ENCODE measurements at places on chromosomes 2 and 18.
A peak's percentile ranks its signal among the peaks of the same experiment; 100 is the strongest.

DNA sequence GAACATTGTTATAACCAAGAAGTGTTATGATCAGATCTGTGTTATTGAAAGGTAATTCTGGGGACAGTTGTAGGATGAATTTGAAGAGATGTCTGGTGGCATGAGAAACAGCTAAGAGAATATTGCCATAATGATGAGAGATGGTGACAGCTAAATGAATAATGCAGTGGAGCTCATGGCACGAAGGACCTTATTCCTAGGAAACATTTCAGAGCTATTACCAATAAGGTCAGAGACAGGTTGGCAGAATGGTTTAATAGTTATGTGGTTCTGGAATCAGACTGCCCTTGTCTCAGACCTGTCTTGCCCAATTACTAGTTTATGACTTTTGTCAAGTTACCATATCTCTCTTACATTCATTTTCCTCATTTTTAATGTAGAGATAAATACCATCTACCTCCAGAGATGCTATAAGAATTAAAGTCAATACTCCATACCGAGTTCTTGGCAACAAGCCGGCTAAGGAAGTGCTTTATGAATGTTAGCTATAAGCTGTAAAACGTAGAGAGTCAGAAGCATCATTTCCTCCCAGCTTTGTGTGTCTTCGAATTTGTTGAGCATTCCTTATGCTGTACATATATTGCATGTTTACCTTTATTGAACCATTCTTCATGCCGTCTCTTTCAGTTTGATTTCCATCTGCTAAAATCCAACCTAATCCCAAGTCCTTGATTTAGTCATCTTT, 73.6 kb upstream of the COL5A2 start:
- DNase-seq, result no peak

DNA sequence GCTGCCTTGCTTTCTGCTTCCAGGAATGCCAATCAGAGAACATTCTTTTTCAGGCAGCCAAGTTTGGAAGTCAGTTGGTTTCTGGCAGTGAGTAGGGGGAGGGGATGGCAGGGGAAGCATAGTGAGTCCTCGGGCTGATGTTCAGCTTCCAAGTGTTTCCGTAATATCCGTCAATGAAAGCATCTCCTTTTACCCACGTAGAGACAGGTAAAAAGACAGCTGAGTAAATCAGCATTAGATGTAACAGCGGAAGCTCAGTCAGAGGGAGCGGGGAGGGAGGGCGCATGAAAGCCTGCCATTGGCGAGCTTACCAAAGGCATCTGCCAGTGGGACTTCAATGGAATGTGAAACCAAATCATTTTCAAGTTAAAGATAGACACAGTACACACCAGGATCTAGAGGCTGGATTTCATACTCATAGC, 117.1 kb upstream of the DTNA start:
- DNase-seq, result peak; percentile 45

DNA sequence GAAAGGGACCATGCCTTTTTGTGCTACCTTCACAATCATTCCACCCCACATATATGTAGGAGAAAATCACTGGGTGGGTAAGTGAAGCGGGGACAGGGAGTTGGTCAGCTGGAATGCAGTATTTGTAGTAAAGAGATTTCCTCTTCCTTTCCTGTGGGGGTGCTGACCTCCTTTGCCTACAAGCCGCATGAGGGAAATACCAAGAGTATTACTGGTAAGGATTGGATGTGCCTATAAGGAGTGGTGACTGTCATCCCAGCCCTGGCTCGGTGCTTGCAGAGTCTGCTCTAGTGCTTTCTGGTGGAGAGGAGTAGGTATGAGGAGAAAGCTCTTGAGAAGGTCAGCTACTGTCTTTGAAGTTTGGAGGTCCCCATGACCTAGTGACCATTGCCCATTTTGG, 324.6 kb downstream of the HRH4 start:
- no peak for DNase-seq

DNA sequence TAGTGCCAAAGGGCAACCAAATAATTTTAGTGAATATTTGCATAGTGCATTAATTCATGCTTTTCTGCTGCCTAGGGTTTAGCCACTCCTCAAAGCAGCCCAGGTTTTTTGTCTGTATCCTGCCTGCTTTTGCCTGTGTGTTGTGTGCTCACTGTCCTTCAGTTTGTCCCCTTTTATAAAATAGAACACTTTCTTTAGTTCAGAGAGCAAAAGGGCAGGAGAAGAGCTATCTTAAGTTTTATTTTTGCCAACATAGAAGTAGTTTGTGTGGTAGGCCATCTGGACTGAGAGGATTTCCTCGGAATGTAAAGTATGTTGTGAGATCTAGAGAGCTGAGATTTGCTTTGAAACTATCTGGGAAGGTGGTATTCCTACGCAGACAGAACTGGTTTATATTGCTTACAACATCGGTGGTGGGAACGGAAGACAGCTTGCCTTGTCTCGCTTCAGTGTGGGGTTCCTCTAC, 64.9 kb downstream of the EML4 start:
- DNase-seq, result no peak

DNA sequence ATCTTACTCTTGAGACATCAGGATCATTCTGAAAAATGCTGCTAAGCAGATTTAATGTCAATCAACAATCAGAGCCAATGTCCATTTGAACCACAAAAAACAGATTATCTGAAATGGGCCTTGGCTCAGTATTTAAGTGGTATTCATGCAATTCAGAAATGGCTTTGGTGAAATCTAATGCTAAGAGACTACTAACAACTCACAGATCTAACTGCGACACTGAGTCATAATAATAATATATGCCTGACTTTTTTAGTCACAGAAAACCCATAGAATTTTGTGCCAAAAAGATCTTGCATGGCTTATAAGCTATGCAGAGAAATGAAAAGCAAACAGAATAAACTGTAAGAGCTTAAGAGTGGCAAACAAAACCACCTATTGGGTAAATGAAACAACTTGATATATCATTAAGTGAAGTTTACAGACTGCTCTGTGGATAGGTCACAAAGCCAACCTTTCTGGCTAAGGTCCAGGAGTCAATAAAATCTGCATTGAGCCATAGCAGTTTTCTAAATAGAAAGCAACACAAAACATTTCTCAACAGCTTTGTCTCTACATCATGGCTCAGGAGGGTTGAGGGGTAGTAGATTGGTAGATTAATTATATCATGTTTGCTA, 234.3 kb downstream of the LRATD1 start:
- DNase-seq, result no peak

DNA sequence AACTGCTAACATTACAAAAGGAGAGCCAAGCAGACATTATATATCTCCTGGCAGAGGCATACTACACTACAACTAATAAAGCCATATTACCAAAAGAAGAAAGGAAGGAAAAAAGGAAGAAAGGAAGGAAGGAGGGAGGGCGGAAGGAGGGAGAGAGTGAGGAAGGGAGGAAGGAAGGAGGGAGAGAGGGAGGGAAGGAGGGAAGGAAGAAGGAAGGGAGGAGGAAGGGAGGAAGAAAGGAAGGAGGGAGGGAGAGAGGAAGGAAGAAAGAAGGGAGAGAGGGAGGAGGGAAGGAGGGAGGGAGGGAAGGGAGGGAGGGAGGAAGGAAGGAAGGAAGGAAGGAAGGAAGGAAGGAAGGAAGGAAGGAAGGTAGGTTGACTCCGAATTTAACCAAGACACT, 133.4 kb downstream of the PDE11A start:
- DNase-seq, result no peak

DNA sequence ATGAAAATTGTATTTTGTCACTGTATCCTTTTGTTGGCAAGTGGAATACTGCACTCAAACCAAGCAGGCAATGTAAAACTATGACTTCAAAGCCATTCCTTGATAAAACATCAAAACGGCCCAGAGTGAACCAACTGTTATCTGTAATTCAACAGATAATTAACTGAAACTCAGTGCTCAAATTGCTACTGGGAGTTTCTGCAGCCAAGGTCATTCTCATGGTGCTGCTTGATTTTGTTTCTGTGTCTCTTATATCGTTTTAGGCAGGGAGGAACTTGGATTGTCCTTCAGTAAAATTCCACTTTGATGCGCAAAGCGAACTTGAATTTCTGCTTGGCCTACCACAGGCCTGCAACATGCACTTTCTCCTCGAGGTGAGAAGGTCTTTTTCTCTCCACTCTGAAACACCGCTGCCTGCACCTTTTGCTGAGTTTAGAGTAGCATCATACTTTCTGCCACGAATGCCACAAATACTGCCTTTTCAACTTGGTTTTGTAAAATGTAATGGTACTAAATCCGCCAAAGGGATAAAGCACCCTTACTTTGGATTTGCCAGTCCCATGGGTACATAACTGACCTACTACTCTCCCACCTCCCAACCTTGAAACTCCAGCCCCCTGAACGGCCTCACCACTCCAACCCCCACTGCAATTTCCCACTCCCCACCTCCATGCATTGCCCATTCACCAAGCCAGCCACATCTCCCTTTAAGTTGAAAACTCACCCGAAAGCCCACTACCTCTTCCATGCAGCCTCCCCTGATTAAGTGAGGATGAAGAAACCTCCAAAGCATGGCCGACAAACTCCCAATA, 204.7 kb downstream of the TGIF1 start:
- no peak for DNase-seq

DNA sequence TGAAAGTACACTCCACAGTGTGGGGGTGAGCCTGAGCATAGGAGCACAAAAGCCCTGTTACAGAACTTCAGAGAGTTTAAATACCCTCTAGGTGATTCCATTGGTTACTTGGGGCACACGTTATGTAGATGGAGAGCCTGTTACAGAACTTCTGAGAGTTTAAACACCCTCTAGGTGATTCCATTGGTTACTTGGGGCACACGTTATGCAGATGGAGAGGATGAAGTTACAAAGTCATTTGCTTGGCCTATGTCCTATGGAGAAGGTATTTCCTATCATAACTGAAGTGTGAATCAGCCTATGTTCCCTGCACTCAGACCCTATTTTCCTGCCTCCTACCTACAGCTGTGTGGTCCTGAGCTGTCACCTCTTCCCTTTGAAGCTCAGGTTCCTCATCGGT, 3.8 kb upstream of the CAPN10 start:
- no peak for DNase-seq

DNA sequence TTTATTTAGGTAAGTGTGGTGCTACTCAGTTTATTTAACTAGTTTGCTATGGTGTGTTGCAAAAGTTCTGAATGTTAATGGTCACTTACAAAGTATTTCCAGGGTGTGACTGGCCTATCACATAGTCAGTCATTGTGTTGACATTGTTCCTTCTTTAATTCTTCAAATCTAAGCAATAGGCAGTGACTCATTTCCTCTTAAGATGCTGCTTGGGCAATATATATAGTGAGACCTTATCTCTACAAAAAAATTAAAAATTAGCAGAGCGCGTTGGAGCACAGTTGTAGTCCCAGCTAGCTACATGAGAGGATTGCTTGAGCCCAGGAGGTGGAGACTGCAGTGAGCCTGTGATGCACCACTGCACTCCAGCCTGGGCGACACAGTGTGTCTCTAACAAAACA, 5.8 kb upstream of the CCDC88A start:
- DNase-seq, result peak; percentile 90

- DNase-seq, result no peak
Measured at GRCh38 chr2:69237070-69237670, 149.9 kb downstream of the GFPT1 start.

DNA sequence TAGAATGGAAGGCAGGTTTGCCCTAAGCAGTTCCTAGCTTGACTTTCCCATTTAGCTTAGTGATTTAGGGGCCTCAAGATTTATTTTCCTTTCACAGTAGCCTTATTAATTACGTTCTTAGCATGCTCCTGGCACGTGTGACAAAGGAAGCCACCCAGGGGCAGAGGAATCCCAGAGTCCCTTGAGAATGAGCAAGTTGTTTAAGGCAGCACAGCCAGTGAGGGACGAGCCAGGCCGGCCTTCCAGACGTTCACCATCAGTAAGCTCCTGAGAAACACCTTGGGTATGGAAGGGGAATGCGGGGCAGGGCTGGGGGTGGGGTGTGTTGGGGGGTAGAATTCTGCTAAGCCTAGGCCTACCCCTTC, 76.3 kb downstream of the SOWAHC start:
- DNase-seq, result no peak

DNA sequence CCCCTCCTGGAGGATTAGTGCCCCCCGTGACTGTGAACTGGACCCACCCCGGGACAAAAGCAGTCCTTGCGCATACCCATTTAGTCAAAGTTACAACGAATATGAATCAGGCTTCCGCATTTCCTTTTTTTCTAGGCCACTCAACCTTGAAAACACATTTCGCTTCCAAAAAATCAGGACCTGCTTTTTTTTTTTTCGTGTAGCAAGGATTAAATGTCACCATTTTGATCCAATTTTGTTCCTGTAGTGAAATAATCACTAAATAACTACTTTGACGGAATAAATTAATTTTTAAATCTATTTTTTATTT, 464 bp upstream of the FTCDNL1 start:
- no peak for DNase-seq

GRCh38 chr2:212153923-212154322, 384.7 kb downstream of the ERBB4 start:
- DNase-seq, result no peak

GRCh38 chr2:119147776-119148715, 10.5 kb downstream of the C1QL2 start:
- no peak for DNase-seq

DNA sequence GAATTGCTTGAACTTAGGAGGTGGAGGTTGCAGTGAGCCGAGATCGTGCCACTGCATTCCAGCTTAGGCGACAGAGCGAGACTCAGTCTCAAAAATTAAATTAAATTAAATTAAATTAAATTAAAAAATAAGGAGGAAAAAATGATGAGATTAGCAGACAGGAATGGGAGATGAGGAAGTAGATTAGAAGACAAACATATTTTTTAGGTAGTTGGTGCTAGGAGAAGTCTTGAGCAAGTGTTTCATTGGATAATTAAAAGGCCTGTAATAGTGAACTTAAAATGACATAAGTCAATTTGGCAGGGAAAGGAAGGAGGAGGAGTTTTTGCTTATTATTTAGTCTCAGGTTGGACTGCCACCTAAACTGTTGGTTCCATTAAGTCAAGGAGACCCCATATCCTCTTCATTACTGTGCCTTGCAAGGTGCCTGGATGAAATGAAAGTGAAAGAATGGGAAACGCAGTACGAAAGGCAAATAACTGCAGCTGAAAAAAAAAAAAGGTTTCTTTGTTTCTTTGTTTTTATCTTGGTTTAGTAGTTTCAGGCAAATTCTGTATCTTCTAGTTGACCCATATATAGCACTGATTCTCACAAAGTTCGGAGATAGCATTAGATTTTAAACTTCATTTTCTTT, 162.0 kb downstream of the SLC8A1 start:
- no peak for DNase-seq

DNA sequence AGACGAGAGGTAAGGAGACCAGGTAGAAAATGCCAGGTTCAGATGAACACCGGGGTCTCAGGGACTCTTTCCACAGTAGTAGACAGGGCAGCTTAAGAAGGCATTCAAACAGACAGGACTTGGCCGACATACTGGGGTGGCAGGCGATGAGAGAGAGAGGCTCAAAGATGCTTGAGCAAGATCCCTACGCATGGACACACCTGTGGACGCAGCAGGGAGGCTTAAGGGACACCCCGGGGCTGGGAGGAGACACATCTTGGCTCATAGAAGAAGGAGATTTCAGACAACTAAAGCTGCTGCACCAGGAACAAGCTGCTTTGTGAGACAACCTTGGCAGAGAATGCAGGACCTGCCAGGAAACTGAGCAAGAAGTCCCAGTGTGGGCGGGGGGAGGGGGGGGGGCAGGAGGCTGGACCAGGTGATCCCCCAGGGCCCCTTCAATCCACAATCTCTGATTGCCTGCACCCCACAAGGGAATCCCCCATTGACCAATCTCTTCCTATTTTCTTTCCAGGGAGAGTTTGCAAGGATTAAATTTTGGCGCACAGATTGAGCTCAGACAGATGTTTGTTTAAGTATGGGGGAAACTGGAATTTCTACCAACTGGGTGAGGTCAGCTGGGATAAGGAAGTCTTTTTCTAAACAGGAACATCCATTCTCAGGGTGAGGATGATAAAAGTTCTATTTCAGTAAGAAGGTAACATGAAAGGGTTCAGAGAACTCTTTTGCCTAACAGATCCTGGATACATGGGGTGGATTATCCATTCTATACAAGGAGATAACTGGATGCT, 400.7 kb downstream of the NBAS start:
- peak; percentile 33 for DNase-seq

All from epithelial cell of esophagus (primary cell).